ENCODE measurements at places on chromosomes 11 and 22.

GRCh38 chr11:22927793-22928192 is 67.5 kb upstream of the CCDC179 start:
- DNase-seq, result no peak

DNA sequence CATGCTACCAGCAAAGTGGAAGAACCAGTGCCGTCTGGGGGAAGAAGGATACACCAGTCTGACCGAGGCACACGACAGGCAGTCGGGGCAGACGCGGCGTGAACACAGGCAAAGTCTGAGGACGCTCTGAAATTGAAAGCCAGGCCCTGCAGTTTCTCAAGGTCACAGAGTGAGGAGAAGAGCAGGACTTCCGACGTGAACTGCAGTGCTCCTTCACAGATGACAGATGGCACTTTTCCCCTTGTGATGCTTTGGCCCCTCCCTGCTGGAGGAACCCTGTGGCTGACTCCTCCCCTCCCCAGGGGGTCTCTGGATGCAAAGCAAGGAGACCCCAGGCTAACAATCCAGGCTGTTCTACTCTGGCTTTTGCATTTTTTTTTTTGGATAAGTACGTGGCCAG is 19.6 kb upstream of the JAM3 start:
- no peak for DNase-seq

DNA sequence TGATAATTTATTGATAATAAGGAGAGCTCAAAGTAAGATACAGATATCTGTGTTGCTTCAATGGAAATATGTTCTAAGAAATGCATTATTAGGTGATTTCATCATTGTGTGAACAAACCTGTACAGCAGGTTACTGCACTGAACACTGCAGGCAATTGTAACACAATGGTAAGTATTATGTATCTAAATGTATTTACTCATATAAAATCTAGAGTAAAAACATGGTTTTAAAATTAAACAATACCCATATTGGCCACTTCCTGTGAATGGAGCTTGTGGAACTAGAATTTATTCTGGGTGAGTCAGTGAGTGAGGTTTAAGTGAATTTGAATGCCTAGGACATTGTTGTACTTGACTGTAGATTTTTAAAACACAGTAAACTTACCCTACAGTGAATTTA is 722.9 kb upstream of the RAG2 start:
- DNase-seq, result no peak

DNA sequence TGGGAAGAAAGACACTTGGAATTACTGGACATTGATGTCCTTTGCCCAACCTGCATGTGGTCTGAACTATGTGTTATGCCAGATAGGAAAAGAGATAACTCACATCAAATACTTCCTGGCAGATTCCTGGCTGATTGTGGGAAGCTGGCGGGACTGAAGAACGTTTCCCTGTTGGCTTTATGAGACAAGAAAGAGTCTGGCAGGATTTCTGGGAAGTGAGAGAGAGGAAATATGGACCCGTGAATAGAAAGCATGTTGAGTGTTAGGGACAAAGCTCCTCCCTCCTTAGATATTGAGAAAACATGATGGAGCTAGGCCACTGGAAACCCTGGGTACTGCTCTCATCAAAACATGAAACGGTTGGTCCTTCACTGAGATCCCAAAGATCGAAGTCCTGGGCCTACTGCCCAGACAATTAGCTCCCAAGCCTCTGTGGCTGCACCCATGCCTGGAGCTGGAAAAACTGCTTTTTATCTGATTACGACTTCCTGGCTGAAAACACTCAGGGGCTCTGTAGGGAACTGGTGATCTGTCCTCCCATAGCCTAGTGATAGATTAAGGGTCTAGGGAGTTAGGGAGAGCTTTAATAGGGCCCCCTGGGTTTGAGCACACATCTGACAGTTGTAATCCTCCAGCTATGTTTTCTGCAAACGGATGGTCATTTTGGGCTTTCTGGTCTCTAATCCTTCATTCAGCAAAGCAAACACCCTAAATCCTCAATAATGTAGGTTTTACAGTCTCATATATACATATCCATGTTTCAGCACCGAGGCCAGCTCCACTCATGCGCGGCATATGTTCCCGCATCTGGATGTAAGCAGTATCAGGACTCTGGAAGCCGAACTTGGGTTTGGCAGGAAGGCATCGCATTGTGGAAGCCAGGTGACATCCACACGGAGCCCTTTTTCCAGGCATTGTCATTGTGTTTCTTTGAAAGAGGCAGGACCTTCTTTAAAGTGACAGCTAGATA is 6.1 kb upstream of the B3GAT1 start:
- DNase-seq, result no peak

- no peak for DNase-seq
Measured at GRCh38 chr11:75766443-75767227, 1.9 kb upstream of the DGAT2 start.

DNA sequence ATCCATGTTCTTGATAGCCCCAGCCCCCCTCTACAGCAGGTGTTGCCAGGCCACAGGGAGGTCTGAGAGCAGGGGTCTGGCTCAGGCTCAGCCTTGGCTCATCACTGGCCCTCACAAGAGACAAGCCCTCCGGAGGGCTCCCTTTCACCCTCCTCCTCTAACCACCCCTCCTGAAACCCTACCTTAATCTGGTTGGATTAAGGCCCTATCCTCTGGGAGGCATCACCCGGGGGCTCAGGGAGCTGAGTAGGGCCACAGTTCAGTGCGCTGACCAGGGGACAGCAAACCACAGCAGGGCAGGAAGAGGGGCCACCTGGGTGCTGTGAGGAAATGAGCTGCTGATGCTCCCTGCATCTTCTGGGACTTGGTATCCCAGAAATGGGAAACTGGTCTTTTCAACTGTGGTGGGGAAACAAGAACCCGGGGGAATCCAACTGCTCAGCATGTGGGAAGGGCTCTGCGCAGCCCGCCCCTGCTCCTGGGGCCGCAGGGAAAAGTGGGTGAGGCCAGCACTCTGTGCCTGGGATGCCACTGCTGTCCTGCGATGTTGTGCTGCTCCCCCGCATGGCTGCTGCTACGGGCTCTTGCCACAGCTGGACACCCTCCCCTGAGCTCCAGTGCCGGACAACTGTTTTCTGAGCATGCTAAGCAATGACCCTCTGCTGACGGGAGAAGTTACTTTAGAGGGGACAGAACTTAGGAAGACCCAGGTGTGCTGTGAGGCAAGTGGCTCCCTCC is 17.5 kb downstream of the ADORA2A start:
- no peak for DNase-seq
